Heart right ventricle (tissue), 16 donors: ENCODE measurements at places on chromosomes 12 and 14. TPM values are rescaled to one million over a fixed set of nuclear protein-coding genes. Genes with fewer than 3 reads are reported as not detected.
A peak's percentile ranks its signal among the peaks of the same experiment; 100 is the strongest.

PTCSC3 gene
- polyA plus RNA-seq: not detected

DNA sequence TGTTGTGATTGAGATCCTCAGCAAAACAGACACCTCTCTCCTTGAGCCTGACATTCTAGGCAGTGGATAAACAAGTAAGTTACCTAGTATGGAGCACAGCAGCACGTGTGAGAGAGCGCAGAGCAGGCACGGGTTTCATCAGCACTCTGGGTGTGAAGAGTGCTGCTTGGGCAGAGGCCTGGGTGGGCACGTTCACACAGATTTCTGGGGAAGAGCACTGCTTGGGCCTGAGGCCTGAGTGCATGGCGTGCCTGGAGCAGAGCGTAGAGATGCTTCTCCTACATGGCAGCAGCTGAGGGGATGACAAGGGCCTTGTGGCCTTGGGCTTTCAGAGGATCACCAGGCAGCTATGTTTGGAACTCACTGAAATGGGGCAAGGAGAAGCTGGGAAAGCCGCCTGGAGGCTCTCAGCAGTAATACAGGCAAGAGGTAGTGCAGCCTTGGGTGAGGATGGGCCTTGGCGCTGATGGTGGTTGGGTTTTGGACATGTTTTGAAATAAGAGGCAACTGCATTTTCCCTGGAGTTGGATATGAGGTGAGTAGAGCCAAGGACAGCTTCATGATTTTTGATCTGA is 17.6 kb downstream of the CKB start:
- DNase-seq: no peak

SLC6A15 gene
- polyA plus RNA-seq: not detected

DNA sequence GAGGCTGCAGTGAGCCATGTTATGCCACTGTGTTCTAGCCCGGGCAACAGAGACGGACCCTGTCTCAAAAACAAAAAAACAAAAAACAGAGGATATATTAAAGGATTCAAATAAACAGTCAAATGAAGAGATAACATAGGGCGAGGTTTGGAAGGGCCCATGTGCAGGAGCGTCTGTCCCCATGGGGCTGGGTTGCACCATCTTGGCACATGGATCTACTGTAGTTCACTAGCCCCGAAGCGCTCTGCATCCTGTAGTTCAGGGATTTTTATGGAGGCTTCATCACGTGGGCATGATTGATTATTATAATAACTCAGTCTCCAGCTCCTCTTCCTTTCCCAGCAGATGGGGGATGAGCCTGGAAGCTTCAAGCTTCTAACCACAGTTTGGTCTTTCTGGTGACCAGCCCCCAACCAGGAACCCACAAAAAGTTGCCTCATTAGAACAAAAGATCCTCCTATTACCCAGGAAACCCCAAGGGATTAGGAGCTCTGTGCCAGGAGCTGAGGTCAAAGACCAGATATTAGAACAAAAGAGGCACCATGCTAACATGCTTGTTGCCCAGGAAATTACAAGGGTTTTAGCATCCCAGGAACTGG is 59.9 kb downstream of the HCAR2 start:
- DNase-seq: no peak

DNA sequence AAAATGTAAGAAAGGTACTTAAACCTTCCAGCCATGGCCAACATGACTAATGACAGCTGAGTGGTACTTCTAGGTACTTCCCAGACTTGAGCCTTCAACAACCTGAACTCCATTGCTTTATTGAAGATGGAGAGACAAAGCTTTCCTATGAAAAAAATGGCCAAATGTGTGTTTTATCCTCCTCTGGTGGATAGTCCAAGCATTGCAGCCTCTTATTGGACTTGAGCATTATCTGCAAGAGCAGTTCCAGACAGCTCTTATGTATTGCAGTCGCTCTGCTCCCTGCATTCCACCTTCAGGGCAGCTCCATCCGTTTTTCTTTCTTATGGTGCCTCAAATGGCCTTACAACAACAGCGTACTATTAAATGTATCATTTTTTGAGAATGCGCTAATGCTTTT is 588.2 kb downstream of the NRXN3 start:
- DNase-seq: no peak

AICDA gene
- polyA plus RNA-seq: 0.22 TPM

- DNase-seq: no peak
Measured at GRCh38 chr12:59036347-59036746, 116.0 kb upstream of the LRIG3 start.

ADCY4 gene
- polyA plus RNA-seq: 104 TPM

DNA sequence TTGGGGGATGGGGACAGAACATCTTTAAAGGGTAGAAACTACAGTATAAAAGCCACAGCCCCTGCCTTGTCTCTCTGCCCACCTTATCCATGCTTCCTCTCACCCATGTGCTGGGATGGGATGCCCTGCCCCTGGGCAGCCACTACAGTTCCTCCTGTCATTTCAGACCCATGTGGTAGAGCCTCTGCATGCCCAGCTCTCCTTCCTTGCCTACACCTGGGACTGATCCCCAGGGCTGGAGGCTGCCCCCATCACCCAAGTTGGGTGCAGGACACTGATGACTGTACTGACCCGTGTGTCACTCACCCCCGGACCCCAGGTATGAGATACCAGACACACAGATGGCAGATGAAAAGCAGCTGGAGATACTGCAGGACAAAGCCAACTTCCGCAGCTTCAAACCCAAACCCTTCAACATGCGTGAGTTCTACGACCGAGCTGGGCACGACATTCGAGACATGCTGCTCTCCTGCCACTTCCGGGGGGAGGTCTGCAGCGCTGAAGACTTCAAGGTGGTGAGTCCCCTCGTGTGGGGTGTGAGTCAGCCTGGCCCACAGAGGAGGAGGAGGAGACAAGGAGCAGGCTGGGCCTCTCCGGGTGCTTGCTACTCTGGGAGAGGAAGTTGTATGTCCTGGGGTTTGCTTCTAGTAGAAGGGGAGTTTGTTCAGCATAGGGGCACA is 2.2 kb downstream of the ASIC1 start:
- DNase-seq: no peak

- DNase-seq: no peak
Measured at GRCh38 chr12:121634836-121635235, 8.5 kb downstream of the ORAI1 start.

DNA sequence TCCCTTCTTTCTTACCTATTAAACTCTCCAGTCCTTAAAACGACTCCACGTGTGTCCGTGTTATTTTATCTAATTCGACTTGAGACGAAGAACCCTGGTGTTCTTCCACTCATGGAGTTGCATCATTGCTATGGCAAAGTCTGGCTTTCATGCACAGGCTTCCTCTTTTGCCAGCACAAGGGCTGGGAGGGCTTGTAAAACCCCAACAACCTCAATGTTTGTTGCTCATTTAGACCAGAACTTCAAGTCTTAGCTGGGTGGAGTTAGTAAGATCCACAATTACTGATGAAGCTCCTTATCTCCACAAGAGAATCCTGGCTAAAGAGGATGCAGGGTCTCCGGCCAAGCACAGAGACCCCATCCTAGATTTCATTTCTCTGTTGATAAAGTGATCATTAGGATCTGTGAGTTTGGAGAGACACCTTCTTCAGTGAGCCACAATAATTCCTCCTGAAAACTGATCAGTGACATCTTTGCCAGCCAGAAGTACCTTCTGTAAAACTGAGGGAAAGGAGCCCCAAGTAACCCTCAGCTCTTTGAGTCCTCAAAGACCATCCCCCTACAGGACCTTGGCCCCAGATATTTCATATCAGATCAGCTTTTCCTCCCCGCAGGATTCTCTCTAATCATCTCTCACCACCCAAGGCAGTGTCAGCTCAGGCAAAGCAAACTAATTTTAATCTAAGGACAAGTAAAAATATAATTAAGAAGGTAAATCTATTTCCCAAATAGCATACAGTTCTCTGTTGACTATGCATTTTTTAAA is 514.6 kb downstream of the FUT8 start:
- DNase-seq: no peak

ZNF219 gene
- 39.2 TPM for polyA plus RNA-seq

DNA sequence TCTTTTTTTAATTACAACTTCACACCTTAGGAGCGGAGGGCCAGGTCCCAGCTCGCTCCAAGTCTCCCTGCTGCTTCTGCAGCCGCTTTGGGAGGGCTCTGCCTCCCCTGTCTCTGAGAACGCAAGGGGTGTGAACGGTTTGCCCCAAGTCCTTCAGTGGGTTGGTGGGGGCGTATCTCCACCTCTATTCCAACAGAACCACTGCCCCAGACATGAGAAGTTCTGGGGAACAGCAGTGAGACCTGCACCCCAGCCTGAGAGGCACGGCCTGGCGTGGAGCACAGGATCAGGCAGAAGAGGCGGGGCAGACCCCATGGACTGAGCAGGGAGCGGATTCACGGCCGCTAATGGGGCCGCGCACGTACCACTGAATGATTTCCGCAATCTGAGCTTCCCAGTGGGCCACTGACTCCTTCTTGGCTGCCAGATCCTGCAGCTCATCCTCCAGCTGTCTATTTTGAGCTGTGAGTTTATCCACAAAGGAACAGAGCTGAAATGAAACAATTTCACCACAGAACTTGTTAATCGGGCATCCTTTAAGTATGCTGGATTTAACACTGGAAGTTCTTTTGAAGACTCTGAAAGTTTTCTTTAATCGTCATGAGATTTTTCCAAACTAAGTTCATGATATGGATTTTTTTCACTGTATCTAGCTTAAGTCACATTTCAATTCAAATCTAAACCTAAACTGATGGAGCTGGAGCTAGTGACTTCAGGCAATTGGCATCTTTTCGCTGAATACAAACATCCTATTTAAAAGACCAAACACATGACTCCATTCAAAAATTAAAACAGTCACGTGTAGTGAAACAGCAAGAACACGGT is 44.4 kb downstream of the AMN start:
- no peak for DNase-seq

DNA sequence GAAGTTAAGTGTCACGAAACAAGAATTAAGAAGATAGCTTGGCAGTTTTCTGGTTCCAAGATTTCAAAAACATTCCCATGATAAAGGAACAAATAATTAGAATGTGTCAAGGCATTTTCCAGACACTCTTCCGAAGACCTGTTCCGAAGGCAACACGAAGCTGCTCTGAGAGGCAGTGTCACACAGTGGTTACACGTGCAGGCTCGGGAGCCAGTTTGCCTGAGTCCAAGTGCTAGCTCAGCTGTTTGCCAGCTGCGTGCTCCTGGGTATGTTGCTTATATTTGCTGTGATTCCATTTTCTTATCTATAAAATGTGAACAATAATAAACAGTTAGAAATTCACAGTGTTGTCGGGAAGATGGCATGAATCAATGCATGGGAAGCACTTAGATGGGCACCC is 217.9 kb upstream of the GRIP1 start:
- DNase-seq: no peak

GRCh38 chr14:99192028-99192621 is 79.9 kb downstream of the BCL11B start:
- peak; percentile 45 for DNase-seq

GRCh38 chr12:118150625-118151024 is 14.7 kb downstream of the PEBP1 start:
- DNase-seq: no peak

CAPZA3 gene
- polyA plus RNA-seq: not detected

GRCh38 chr12:11812241-11812585 is 162.7 kb downstream of the ETV6 start:
- DNase-seq: no peak

DNA sequence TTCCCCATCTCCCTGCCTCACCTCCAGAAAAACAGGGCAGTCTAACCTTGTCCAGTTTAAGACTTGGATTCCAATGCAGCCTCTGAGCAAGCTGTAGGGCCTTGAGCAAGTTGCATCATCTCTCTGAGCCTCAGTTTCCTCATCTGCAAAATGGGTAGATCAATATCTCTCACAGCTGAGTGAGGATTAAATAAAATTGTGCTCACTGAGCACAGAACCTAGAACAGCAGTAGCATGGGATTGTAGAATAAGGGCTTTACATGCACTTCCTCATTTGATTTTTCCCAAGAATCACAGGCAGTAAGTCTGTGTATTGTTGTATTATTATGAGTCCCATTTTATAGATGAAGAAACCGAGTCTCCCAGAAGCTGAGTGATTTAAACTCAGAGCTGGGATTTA is 2.0 kb downstream of the DTX1 start:
- no peak for DNase-seq

DNA sequence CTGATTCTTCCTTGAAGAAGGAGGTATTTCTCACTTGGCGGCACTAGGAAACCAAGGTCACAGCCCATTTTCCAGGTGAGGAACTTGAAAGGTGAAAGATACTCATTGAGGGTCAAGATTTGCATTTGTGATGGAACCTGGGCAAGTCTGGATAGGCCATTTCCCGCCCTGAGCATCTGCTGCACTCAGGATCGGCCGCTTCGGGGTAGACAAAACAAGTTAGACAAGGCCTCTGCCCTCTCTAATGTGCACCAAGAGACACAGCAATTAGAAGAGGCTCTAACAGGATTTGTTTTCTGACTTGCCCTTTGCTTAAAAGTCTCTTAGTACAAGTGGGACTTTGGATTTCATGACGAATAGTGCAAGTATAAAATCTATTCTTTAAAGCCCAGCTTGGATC is 167.2 kb downstream of the KTN1 start:
- no peak for DNase-seq

TBX3 gene
- polyA plus RNA-seq: 20.9 TPM

GRCh38 chr12:6701078-6701768 is 608 bp upstream of the PIANP start:
- DNase-seq: no peak

DNA sequence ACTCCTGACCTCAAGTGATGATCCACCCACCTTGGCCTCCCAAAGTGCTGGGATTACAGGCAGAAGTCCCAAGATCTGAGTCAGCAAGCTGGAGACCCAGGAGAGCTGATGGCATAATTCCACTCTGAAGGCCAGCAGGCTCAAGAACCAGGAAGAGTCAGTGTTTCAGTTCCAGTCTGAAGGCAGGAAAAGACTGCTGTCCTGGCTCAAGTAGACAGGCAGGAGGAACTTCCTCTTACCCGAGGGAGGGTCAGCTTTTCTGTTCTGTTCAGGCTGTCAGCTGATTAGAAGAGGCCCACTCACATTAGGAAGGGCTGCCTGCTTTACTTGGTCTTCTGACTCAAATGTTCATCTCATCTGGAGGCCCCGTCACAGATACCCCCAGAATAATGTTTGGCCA is 206.0 kb upstream of the MYL2 start:
- peak; percentile 15 for DNase-seq

DNA sequence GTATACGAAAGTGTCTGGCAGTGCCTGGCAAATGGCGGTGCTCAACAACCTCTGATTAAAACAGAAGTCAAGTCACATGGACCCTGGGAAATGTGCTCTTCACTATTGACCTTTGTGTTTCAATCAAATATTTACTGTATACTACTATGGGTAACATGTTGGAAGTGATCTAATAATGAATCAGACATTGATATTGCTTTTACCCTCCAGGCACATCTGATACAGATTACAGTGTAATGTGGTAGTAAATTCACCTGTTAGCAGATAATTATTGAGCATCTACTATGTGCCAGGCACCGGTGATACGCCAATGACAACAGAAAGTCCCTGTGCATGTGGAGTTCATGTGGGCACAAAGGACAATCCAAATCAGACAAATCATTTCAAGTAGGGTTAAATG is 63.1 kb downstream of the STON2 start:
- no peak for DNase-seq

DNA sequence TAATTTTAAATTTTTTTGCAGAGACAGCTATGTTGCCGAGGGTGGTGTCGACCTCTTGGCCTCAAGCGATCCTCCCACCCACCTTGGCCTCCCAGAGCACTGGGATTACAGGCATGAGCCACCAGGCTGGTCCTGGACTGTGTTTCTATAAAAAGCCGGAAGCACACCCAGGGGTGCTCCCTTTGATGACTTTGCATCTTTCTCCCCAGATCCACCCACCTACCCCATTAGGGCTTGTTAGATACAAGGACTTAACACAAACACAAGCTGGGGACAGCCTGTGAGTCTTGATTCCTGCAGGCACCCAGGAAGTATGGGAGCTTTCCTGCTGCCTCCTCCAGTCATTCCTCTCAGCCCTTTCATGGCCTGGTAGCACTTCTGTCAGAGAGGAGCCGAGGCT is 67.0 kb downstream of the MAP1LC3B2 start:
- no peak for DNase-seq

- no peak for DNase-seq
Measured at GRCh38 chr14:31886156-31886835, 190.8 kb upstream of the ARHGAP5 start.
